Activated T-helper 2 cell treated with anti-CD3 and anti-CD28 coated beads, Interferon-gamma antibody, Interleukin-2, Interleukin-4, amounts not matched to agents 10 μg/mL and 5 μg/mL and 100 μg/mL, durations not matched to agents 14 hours and 24 hours and 36 hours (primary cell): ENCODE measurements at places on chromosomes 11 and 22. TPM values are rescaled to one million over a fixed set of nuclear protein-coding genes. Genes with fewer than 3 reads are reported as not detected.
A peak's percentile ranks its signal among the peaks of the same experiment; 100 is the strongest.

- H3K27ac ChIP-seq = no peak overlapping the region
- H3K4me1 ChIP-seq = no peaks in the 10 kb centered on the region
- no peak overlapping the region for H3K4me3 ChIP-seq
- no peak for DNase-seq
- H3K27me3 ChIP-seq = peaks cover 9% of the 10 kb centered on the region
- H3K36me3 ChIP-seq = no peaks in the 10 kb centered on the region
These were observed 162.7 kb downstream of the HIPK3 start for GRCh38 chr11:33419924-33420323.

- peaks cover 6% of the 10 kb centered on the region for H3K4me1 ChIP-seq
- no peak overlapping the region for H3K27ac ChIP-seq
- DNase-seq = no peak
- H3K27me3 ChIP-seq = no peaks in the 10 kb centered on the region
These were observed 10.6 kb downstream of the LRRC32 start for GRCh38 chr11:76659672-76660532.

- peaks cover 27% of the 10 kb centered on the region for H3K27me3 ChIP-seq
- H3K27ac ChIP-seq = no peak overlapping the region
- no peak overlapping the region for H3K4me3 ChIP-seq
- no peaks in the 10 kb centered on the region for H3K36me3 ChIP-seq
- no peaks in the 10 kb centered on the region for H3K4me1 ChIP-seq
These were observed 107.8 kb downstream of the FAR1 start for GRCh38 chr11:13776134-13776815.

- H3K36me3 ChIP-seq = peaks cover under 1% of the 10 kb centered on the region
- H3K27ac ChIP-seq = peak overlapping the region; percentile 94
- H3K4me3 ChIP-seq = peak overlapping the region; percentile 70
- H3K4me1 ChIP-seq = peaks cover 25% of the 10 kb centered on the region
- DNase-seq = no peak
- H3K27me3 ChIP-seq = no peaks in the 10 kb centered on the region
These were observed 26.9 kb upstream of the GRAMD4 start for GRCh38 chr22:46593211-46593681.

SULT4A1 gene
- total RNA-seq = not detected in 2 replicates

RFPL2 gene
- 0.16 TPM in 1 of 2 replicates, not detected in the other for total RNA-seq

DNA sequence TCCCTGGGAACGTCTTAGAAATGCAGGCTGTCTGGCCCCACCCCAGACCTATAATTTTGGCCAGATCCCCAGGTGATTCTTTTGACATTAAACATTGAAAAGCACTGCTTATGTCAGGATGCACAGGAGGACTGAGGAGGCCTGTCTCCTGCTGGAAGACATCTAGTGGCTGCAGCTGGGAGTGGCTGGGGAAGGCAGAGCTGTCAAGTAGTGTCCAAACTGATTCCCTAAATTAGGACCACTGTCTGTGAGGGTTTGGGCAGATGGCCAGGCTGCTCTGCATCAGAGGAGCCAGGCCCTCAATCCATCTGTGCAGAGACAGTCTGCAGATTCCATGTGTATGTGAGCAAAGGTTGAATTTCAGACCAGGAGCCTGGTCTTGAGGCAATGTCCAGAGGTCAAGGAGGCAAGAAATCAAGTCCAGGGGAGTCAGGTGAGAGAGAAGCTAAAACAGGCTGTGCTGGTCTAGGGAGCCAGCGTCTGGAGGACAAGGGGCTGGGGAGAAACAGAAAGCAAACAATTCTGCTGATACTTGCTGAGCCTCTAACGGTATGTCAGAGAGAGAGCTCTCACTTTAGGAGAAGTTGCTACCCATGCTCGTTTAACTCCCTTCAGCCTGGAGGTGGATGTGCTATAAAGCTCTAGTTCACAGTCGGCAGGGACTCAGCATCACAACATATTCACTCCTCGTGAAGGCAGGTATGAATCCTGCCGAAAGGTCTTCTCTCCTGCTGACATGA is 15.3 kb upstream of the SYTL2 start:
- no peak for DNase-seq
- H3K27ac ChIP-seq = peak overlapping the region; percentile 62
- H3K27me3 ChIP-seq = no peaks in the 10 kb centered on the region
- H3K36me3 ChIP-seq = no peaks in the 10 kb centered on the region

CHRM4 gene
- 0.11 and 0.23 TPM in 2 replicates for total RNA-seq

OR51B5 gene
- not detected in 2 replicates for total RNA-seq

CHRNA10 gene
- total RNA-seq = 2.2 and 2.4 TPM in 2 replicates

DNA sequence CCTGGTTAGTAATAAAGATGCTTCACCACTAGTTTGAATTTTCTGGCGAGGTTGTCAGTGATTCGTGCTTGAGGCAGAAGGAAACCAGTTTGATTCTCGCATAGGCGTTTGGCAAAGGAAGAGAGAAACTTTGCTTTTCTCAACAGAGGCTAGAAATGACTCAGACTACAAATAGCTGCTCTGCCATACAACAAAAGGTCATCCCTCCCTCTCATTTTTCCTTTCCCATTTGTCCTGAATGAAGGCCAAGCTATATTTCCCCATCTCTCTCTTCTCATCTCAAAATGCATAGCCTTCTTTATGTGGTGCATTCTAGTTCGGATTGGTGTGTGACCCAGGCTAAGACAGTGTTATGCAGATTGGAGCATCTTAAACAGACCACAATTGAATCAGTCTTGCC is 741.4 kb downstream of the NTM start:
- H3K4me1 ChIP-seq = no peaks in the 10 kb centered on the region
- no peak overlapping the region for H3K27ac ChIP-seq
- H3K4me3 ChIP-seq = no peak overlapping the region
- no peak for DNase-seq
- no peaks in the 10 kb centered on the region for H3K36me3 ChIP-seq
- H3K27me3 ChIP-seq = no peaks in the 10 kb centered on the region

GRCh38 chr11:103832762-103833161 is 203.7 kb upstream of the DDI1 start:
- DNase-seq = no peak
- H3K4me1 ChIP-seq = no peaks in the 10 kb centered on the region
- no peaks in the 10 kb centered on the region for H3K27me3 ChIP-seq

UBQLNL gene
- 0.09 TPM in 1 of 2 replicates, not detected in the other for total RNA-seq

- no peak overlapping the region for H3K4me3 ChIP-seq
- no peaks in the 10 kb centered on the region for H3K27me3 ChIP-seq
- DNase-seq = no peak
- H3K27ac ChIP-seq = no peak overlapping the region
- H3K36me3 ChIP-seq = peaks cover 31% of the 10 kb centered on the region
- peaks cover 13% of the 10 kb centered on the region for H3K4me1 ChIP-seq
These were observed 75.6 kb upstream of the HORMAD2 start for GRCh38 chr22:30004694-30005093.
